ENCODE measurements at places on chromosomes 7 and 10.

DNA sequence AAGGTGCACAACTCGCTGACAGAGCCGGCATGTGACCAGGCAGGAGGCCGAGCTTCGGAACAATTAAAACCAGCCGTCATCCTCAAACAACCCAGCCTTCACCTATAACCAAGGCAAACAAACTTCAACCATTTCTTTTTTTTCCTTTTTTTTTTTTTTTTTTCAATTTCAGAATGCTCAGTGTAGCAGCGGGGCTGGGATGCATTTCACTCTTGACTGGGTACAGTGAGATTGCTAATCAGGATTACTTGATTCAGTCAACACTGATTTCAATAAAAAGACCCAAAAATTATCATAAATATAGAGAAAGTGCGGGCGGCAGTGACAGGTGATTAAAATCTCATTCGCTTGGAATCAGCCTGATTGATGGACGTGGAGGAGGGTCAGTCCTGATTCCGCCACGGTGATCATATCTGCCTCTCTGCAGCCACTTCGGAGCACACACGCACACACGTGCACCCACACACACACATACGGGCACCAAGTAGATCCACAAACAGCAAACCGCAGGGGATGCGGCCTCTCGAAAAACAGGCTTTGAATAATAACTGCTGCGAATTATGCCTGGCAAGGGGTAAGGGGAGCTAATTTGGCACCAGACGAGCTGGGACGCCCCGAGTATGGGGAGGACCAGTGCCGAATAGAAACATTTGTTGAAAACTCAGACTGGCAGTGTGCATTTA is 31.2 kb downstream of the EBF3 start:
- no peak overlapping the region for H3K4me3 ChIP-seq
- peaks cover 4% of the 10 kb centered on the region for H3K27me3 ChIP-seq
- no peak overlapping the region for H3K27ac ChIP-seq
- H3K36me3 ChIP-seq: peaks cover 2% of the 10 kb centered on the region

DNA sequence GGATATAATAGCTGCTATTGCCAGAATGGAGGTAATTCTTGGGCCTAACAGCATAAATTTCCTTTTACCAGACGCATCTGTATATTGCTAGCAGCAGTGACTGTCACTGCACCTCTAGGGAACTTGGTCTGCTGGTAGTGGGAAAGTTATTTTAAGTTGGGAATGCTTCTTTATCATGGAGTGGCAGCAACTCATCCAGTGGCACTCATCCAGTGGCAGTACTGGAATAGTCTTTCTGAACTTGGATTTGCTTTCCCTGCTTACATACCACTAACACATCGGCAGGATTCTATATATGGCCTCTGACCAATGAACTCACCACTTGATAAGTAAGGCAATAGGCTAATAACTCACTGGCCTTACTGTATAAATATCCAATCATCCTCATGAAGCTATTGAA is 22.0 kb upstream of the ICA1 start:
- no peak overlapping the region for H3K4me3 ChIP-seq
- no peaks in the 10 kb centered on the region for H3K27me3 ChIP-seq
- no peaks in the 10 kb centered on the region for H3K36me3 ChIP-seq
- no peaks in the 10 kb centered on the region for H3K4me1 ChIP-seq
- DNase-seq: no peak

DNA sequence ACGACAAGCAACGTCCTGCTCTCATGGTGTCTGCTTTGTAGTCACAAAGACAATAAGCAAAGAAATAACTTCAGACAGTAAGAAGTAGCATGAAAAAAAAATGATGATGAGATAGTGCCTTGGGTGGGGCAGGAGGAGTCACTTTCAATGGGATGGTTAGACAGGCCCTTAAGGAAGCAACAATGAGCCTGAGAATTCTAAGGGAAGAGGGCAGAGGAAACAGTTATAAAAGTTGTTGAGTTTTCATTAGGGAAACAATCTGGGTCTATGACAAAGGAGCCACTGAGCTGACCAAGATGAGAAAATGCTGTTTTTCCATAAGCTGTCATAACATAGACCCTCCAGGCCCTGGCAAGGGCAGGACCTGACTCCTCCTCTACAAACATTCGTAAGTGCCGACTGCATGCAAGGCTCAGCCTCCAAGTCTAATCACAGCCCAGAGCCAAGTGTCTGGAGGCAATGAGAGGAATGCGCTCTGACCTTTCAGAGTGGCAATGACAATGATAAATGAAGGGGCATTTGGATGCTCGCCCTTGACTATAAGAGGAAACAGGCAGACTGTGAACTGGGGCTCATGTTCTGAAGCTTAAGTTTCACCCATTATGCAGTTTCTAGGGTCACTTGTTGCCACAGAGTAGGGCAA is 43.7 kb downstream of the PPP1R3C start:
- DNase-seq: peak; percentile 24
- H3K27ac ChIP-seq: peak overlapping the region; percentile 36
- no peaks in the 10 kb centered on the region for H3K36me3 ChIP-seq
- no peak overlapping the region for H3K4me3 ChIP-seq
- H3K27me3 ChIP-seq: no peaks in the 10 kb centered on the region

GRCh38 chr10:17196573-17196972 is 4.9 kb downstream of the TRDMT1 start:
- DNase-seq: no peak
- H3K36me3 ChIP-seq: peaks cover 28% of the 10 kb centered on the region
- H3K27ac ChIP-seq: peak overlapping the region; percentile 50

DNA sequence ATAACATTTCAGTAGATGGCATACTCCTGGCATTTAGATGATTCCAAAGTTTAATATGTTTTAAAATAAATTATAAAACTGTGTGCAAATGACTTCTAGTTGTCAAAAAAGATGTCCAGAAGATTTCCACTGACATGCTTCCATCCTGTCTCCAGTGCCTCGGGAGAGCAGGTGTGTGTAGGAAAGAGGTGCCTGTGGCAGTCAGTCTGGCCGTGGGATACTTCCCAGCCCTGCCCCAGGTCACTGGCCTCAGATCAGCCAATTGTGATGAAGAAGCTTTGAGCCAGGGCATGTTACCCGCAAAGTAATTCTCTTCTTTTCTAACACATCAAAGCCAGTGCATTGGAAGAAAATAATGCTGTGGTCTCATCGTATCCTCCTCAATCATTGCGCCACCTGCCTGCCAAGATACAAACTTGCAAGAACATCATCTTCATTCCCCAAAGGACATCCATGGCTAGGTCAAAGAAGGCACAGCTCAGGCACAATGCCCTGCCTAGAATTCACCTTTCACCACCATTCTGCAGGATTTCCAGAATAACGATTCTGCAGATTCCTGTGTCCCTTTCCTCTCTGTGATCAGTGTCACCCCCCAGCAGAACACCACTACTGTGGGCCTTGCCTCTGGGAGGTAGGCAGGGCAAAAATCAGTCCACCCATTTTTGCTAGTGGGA is 6.3 kb upstream of the KCNMA1 start:
- peaks cover 5% of the 10 kb centered on the region for H3K4me1 ChIP-seq
- H3K4me3 ChIP-seq: no peak overlapping the region
- peak; percentile 24 for DNase-seq
- peaks cover 44% of the 10 kb centered on the region for H3K27me3 ChIP-seq
- H3K27ac ChIP-seq: no peak overlapping the region

GRCh38 chr10:110912374-110912773 is 6.6 kb downstream of the BBIP1 start:
- no peak for DNase-seq
- no peaks in the 10 kb centered on the region for H3K27me3 ChIP-seq
- H3K4me3 ChIP-seq: no peak overlapping the region
- H3K27ac ChIP-seq: no peak overlapping the region
- H3K36me3 ChIP-seq: no peaks in the 10 kb centered on the region

DNA sequence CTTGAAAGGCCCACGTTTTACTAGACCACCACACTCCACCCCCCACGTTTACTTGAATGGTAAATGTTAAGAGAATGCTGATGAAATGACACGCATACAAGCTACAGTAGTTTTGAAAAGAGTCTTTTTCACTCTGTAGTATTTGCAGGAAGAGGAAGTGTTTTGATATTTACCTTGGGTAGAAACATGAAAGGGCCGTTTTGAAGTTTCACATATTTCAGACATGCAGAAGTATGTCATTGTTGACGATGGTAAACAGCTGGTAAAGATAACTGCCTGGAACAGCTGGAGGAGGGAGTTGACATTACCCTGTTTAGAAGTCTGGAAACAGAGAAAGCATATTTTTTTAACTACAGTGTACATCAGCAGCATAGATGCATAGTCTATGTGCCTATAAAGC is 160.7 kb downstream of the NXPH1 start:
- H3K36me3 ChIP-seq: no peaks in the 10 kb centered on the region
- no peak overlapping the region for H3K27ac ChIP-seq
- no peak for DNase-seq
- no peaks in the 10 kb centered on the region for H3K4me1 ChIP-seq
- H3K4me3 ChIP-seq: no peak overlapping the region
- H3K27me3 ChIP-seq: no peaks in the 10 kb centered on the region

DNA sequence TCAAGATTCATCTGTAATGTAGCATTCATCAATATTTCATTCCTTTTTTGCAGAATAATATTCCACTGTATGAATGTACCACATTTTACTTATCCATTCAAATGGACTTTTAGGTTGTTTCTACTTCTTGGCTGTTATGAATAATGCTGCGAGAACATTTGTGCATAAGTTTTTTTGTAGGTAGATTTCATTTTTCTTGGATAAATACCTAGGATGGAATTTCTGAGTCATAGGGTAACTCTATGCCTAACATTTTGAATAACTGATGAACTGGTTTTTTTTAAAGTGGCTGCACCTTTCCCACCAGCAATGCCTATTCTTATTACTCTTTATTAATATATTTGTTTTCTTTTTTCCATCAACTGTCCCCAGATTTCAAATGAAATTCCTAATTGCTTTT is 9.1 kb upstream of the XPNPEP1 start:
- no peak overlapping the region for H3K27ac ChIP-seq
- peaks cover 42% of the 10 kb centered on the region for H3K4me1 ChIP-seq
- H3K4me3 ChIP-seq: no peak overlapping the region
- DNase-seq: no peak
- no peaks in the 10 kb centered on the region for H3K27me3 ChIP-seq
- H3K36me3 ChIP-seq: no peaks in the 10 kb centered on the region

- DNase-seq: peak; percentile 59
- H3K36me3 ChIP-seq: no peaks in the 10 kb centered on the region
- H3K4me3 ChIP-seq: peak within 1 kb of the TSS; percentile 84
- peaks cover 96% of the 10 kb centered on the region for H3K27me3 ChIP-seq
Measured at GRCh38 chr10:104641187-104641936, at the start of gene SORCS3. Gene SORCS3 (plus strand): TSS chr10:104641290.

DNA sequence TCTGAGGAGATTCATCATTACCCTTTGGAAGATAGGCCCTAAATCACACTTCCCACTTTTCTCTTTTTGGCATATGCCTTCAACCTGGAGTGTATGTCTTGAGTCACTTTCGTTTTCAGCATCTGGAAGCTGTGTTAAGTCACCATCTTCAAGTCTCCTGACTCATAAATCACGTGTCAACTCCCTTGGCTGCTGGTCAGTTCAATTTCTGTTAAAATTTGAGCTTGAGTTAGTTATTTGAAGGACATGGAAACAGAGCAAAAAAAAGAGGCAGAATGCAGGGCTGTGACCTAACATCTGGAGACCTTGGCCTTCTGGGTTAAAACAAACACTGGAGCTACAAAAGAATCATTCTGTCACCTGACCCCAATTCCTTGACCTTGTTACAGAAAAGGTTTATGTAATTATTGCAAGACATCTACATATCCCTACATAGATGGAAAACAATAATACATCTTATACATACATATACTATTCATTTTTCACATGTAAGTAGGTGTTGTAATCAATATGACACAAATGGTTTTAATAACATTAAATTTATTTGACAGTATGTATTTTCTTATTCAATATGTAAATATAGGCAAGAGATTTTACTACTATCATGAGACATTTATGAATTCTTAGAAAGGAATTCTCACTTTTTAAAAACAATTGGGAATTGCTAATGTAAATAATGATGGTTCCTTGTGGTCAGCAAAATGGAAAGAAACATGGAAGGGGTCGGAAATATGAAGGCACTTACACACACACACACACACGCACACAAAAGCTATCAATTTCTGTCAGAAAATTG is 169.7 kb upstream of the PHYHIPL start:
- H3K27ac ChIP-seq: peak overlapping the region; percentile 27
- DNase-seq: no peak
- peaks cover 55% of the 10 kb centered on the region for H3K4me1 ChIP-seq
- H3K36me3 ChIP-seq: no peaks in the 10 kb centered on the region
- no peak overlapping the region for H3K4me3 ChIP-seq
- no peaks in the 10 kb centered on the region for H3K27me3 ChIP-seq

Data from nephron progenitor cell (in vitro differentiated cells).